ENCODE measurements at places on chromosomes 6 and 20. TPM values are rescaled to one million over a fixed set of nuclear protein-coding genes. Genes with fewer than 3 reads are reported as not detected.
A peak's percentile ranks its signal among the peaks of the same experiment; 100 is the strongest.

DNA sequence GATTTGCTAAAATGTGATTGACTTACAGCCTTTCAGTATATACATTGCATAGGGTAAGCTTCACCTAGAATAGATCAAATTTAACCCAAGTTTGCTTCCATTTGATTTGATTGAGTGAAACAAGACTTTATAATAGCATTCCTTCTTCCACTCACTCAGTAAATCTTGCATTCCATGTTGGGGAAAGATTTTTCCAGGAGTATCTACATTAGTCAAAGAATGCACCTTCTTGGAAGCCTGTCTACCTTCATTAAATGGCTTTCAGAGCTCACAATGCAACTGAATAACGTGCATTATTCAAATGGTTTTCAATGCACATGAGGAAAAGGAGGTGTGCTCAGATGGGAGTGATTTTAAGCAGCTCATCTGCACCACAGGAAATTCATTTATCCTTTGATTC, 38.3 kb upstream of the TSHZ2 start:
- H3K27me3 ChIP-seq, result no peaks in the 10 kb centered on the region
- H3K4me1 ChIP-seq, result no peaks in the 10 kb centered on the region
- no peak for DNase-seq
- no peak overlapping the region for H3K27ac ChIP-seq
- H3K4me3 ChIP-seq, result no peak overlapping the region

The IL17F gene
- total RNA-seq, result not detected

DNA sequence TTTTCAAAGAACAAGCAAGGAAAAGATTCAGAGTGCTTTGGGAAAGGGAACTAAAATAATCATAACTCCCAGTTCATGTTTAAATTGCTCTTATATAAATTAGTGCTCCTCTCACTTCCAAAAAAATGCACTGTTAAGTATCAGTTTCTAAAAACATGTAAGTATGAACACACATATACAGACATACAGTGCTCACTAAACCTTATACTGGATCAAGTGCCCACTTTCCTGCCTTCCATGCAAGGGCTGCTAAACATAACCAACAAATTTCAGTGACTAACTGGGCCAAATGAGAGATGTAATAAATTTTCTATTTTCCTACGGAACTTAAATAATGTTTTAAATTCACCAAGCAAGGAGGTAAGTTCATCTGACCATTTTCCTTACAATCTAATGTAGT, 6.4 kb downstream of the TFAP2A start:
- DNase-seq, result no peak
- H3K4me3 ChIP-seq, result no peak overlapping the region
- H3K36me3 ChIP-seq, result no peaks in the 10 kb centered on the region
- peaks cover 85% of the 10 kb centered on the region for H3K27me3 ChIP-seq

The GSTA3 gene
- 4.4 TPM for total RNA-seq

- no peaks in the 10 kb centered on the region for H3K27me3 ChIP-seq
- H3K27ac ChIP-seq, result no peak overlapping the region
- H3K36me3 ChIP-seq, result no peaks in the 10 kb centered on the region
- H3K4me1 ChIP-seq, result peaks cover 8% of the 10 kb centered on the region
Observed at GRCh38 chr6:138520463-138520862, 21.2 kb upstream of the NHSL1 start.

The RSPO3 gene
- total RNA-seq, result 3.9 TPM

The ZSCAN16 gene
- total RNA-seq, result 9.5 TPM

The SPATA25 gene
- 3.0 TPM for total RNA-seq

DNA sequence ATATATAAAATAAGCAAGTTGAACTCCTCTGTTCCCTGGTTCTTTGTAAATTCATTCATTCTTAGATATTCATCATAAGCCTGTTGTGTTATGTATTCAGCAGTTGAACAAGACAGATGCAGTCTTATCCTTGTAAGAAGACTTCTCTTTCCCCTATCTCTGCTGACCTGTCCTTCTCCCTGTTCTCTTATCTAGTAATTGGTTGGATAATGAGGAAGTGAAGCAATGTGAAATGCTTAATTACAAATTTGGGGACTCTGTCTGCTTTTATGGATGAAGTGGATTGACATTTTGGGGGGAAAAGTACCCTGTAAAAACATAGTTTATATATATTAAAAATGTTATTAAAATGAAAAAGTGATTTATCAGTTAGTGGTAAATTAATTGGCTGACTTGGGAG, 37.0 kb downstream of the CDKAL1 start:
- H3K4me3 ChIP-seq, result no peak overlapping the region
- H3K36me3 ChIP-seq, result no peaks in the 10 kb centered on the region
- H3K27ac ChIP-seq, result no peak overlapping the region
- no peaks in the 10 kb centered on the region for H3K27me3 ChIP-seq
- H3K4me1 ChIP-seq, result no peaks in the 10 kb centered on the region

- no peak overlapping the region for H3K4me3 ChIP-seq
- peaks cover 66% of the 10 kb centered on the region for H3K36me3 ChIP-seq
- no peaks in the 10 kb centered on the region for H3K27me3 ChIP-seq
- H3K4me1 ChIP-seq, result peaks cover 15% of the 10 kb centered on the region
- no peak for DNase-seq
Observed at GRCh38 chr20:62205618-62206387, 14.3 kb downstream of the HRH3 start.

DNA sequence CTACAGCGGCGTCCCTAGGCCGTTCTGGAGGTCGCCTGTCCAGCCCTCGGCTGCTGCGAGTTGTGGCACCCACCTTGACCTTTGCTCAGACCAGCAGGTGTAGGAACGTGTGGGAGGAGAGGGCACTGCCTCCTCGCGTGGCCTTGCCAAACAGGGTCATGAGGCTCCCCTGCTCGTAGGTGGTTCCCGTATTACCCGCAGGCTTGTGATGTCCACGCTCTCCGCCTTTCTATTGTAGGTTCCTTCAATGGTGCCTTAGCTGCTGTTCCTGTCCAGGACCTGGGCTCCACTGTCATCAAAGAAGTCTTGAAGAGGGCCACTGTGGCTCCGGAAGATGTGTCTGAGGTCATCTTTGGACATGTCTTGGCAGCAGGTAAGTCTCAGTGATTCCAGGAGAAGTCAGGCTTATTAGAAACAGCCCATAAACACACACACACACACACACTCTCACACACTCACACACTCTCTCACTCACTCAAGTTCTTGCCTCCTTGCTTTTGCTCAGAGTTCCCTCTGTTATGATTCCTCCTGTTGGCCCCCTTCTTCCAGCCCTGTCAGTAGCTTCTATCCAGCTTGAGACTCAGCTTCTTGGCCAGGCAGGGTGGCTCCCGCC, 942 bp downstream of the ACAT2 start:
- peaks cover 37% of the 10 kb centered on the region for H3K36me3 ChIP-seq
- peak overlapping the region; percentile 100 for H3K27ac ChIP-seq
- H3K4me3 ChIP-seq, result peak overlapping the region; percentile 99
- no peaks in the 10 kb centered on the region for H3K27me3 ChIP-seq
- DNase-seq, result no peak

The GTSF1L gene
- not detected for total RNA-seq

The ENPP5 gene
- 14.2 TPM for total RNA-seq

The CDS2 gene
- total RNA-seq, result 38.9 TPM

The PRRT1 gene
- 0.83 TPM for total RNA-seq

The E2F3 gene
- total RNA-seq, result 5.4 TPM

- DNase-seq, result no peak
- H3K4me1 ChIP-seq, result no peaks in the 10 kb centered on the region
- H3K27ac ChIP-seq, result no peak overlapping the region
- no peaks in the 10 kb centered on the region for H3K27me3 ChIP-seq
- H3K36me3 ChIP-seq, result no peaks in the 10 kb centered on the region
Observed at GRCh38 chr6:66838764-66839163, 1131.7 kb upstream of the EYS start.

GRCh38 chr6:88374553-88374952, 208.4 kb upstream of the CNR1 start:
- no peaks in the 10 kb centered on the region for H3K4me1 ChIP-seq
- no peak overlapping the region for H3K27ac ChIP-seq
- no peak overlapping the region for H3K4me3 ChIP-seq

DNA sequence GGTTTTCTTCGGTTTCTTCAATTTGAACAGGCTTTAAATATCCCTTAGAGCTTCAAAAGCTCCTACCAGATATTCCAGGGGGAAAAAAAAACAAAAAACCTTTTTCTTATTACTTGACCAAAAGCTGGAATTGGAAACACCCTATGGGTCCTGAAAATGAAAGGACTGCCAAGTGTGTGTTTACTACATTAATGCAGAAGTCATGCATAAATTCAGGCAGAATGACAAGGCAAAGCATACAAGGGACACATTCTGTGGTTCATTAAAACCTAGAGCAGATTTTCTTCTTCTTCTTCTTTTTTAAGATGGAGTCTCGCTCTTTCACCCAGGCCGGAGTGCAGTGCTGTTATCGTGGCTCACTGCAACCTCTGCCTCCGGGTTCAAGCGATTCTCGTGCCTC, 119.1 kb downstream of the GMDS start:
- no peaks in the 10 kb centered on the region for H3K4me1 ChIP-seq
- H3K36me3 ChIP-seq, result no peaks in the 10 kb centered on the region
- no peaks in the 10 kb centered on the region for H3K27me3 ChIP-seq
- no peak overlapping the region for H3K4me3 ChIP-seq
- no peak for DNase-seq

DNA sequence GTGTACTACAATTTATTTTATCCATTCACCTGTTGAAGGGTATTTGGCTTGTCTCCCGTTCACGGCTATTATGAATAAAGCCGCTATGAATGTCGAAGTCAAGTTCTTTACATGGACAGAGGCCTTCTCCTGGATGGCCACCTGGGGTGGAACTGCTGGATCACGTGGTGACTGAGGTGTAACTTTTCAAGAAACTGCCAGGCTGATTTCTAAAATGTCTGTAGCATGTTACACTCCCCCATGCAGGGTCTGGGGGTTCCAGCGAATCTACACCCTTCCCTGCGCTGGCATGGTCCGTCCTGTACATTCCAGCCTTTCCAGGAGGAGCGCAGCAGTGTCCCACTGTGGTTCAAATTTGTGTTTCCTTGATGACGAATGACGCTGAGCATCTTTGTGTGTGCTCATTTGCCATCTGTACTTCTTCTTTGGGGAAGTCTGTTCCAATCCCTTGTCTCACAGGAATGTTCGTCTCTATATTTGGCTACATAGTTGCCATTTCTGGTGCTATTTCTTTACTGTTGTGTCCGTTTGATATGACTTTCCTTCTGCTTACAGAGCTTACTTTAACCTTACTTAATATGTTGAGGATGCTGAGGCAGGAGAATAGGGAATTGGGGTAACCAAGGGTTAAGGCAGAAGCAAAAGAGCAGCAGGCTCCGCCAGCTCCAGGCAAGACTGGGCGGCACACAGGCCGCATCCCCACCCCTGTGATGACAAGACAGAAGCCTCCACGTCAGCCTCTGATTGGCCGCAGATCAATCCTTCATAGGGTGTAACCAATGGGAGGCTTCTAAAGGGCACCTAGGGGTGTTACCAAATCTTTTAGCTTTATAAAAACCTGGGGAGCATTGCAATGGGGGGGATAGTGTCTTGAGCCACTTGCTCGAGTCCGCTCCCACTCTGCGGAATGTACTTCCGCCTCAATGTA, 106.6 kb downstream of the TAF4 start:
- no peak overlapping the region for H3K27ac ChIP-seq
- H3K27me3 ChIP-seq, result peaks cover 2% of the 10 kb centered on the region
- peaks cover 4% of the 10 kb centered on the region for H3K4me1 ChIP-seq
- DNase-seq, result no peak

GRCh38 chr6:7899101-7899888, 11.3 kb downstream of the TXNDC5 start:
- H3K4me1 ChIP-seq, result no peaks in the 10 kb centered on the region
- H3K27ac ChIP-seq, result no peak overlapping the region
- H3K4me3 ChIP-seq, result no peak overlapping the region

DNA sequence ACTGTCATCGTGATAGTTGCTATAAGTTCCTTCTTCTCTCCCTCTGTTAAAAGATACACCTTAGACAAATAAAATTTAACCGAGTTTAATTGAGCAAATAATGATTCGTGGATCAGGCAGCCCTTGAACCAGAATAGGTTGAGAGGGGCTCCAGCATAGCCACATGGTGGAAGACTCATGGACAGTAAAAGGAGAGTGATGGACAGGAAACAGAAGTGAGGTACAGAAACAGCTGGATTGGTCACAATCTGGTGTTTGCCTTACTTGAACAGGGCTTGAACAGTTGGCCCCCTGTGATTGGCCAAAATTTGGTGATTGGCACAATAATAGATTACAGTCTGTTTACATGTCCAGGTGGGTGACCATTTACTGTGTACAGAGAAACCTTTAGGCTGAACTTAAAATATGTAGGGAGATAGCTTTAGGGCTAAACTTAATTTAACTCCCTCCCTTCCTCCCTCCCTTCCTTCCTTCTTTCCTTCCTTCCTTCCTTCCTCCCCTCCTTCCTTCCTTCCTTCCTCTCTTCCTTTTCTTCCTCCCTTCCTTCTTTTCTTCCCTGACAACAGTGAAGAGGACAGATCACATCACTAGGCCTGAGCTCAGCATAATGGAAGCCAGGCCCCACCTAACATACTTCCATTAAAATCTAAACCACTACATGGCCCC, 531.8 kb upstream of the JARID2 start:
- peaks cover 4% of the 10 kb centered on the region for H3K4me1 ChIP-seq
- no peak overlapping the region for H3K4me3 ChIP-seq
- DNase-seq, result no peak
- no peak overlapping the region for H3K27ac ChIP-seq

The FAM209A gene
- not detected for total RNA-seq

GRCh38 chr20:47421076-47421475, 64.6 kb upstream of the ZMYND8 start:
- H3K27me3 ChIP-seq, result no peaks in the 10 kb centered on the region
- no peaks in the 10 kb centered on the region for H3K4me1 ChIP-seq
- DNase-seq, result no peak
- H3K4me3 ChIP-seq, result no peak overlapping the region

DNA sequence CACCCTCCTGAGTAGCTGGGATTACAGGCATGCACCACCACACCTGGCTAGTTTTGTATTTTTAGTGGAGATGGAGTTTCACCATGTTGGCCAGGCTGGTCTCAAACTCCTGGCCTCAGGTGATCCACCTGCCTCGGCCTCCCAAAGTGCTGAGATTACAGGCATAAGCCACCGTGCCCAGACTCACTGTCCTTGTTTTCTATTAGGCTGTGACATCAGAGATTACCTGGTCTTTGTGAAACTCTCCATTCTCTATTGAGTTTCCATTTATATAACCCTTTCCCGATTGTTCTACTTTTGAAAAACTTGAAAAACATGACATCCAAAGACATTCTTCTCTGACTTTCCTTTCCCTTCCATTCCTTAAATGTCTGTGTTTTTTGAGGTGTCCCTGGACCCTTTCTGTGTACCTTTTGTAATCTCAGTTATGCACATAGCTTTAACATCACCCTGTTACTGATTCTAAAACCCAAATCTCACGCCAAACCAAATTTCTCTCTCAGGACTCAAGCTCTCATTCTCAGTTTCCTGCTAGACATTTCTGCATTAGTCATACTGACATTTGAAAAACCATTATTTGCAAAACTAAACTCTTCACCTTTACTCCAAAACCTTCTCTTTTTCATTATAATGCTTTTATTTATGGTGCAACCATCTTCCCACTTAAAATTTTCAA, 137.0 kb downstream of the KHDC1L start:
- H3K27ac ChIP-seq, result no peak overlapping the region
- no peak overlapping the region for H3K4me3 ChIP-seq
- no peaks in the 10 kb centered on the region for H3K27me3 ChIP-seq
- no peaks in the 10 kb centered on the region for H3K4me1 ChIP-seq
- H3K36me3 ChIP-seq, result no peaks in the 10 kb centered on the region

Measured in spinal cord (tissue), 10 donors.